ENCODE measurements at places on chromosomes 11 and 22. TPM values are rescaled to one million over a fixed set of nuclear protein-coding genes. Genes with fewer than 3 reads are reported as not detected.

Gene AIFM3
- 2.1 TPM for total RNA-seq

Gene OR51B2
- not detected for total RNA-seq

Gene C11orf52
- total RNA-seq = 3.1 TPM

Gene OR8B8
- not detected for total RNA-seq

Gene HEPN1
- not detected for total RNA-seq

Gene OR52R1
- not detected for total RNA-seq

Gene CCDC179
- not detected for total RNA-seq

Gene TSGA10IP
- not detected for total RNA-seq

Gene OR5B21
- not detected for total RNA-seq

Gene GRIA4
- not detected for total RNA-seq

Gene PAX6
- total RNA-seq = 0.32 TPM

Gene P2RX6
- total RNA-seq = 1.2 TPM

Gene PYGM
- 1.8 TPM for total RNA-seq

Gene ZP1
- total RNA-seq = 1.4 TPM

Gene CCS
- total RNA-seq = 31.5 TPM

Gene GNAZ
- 18.3 TPM for total RNA-seq

Gene PLAAT3
- 399 TPM for total RNA-seq

Gene SYT12
- 3.1 TPM for total RNA-seq

Gene MFRP
- total RNA-seq = not detected

Gene PRG3
- total RNA-seq = not detected

Gene CCDC83
- total RNA-seq = not detected

Gene RIC3
- total RNA-seq = 2.3 TPM

Gene EXPH5
- total RNA-seq = 0.87 TPM

Gene TPBGL
- 1.6 TPM for total RNA-seq

Gene TSSK2
- not detected for total RNA-seq

Gene OR4D5
- total RNA-seq = not detected

Gene SLC22A6
- not detected for total RNA-seq

Gene CENPM
- total RNA-seq = not detected

Gene LRRC32
- total RNA-seq = 136 TPM

Gene POTEH
- total RNA-seq = not detected

Gene MOGAT2
- 0.32 TPM for total RNA-seq

Gene KLHL22
- 24.9 TPM for total RNA-seq

Gene KCNQ1
- total RNA-seq = 10.7 TPM

Gene GUCY1A2
- total RNA-seq = 6.9 TPM

Gene CCDC87
- total RNA-seq = not detected

Data from mesenteric fat pad (tissue), 1 donor.